ENCODE measurements at places on chromosomes 1 and 21. TPM values are rescaled to one million over a fixed set of nuclear protein-coding genes. Genes with fewer than 3 reads are reported as not detected.

DNA sequence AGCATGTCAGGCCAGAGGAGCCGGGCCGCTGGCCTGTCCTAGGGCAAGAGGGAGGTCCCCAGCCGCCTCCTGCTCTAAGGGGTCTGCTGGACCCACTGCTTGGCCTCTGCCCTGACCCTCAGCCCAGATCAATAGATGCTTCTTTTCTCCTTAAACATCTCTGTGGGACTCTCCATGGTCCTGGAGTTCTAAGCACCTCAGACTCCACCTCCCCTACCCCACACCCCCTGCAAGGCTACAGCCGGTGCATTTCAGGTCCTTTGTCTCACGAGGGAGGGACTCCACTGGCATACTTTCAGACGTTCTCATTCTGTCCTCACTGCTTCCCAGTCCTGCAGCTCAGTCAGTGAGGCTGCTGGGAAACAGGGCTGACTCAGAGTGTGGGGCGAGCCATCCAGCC lies 11.0 kb downstream of the CNTN2 start:
- DNase-seq = peak; percentile 8

DNA sequence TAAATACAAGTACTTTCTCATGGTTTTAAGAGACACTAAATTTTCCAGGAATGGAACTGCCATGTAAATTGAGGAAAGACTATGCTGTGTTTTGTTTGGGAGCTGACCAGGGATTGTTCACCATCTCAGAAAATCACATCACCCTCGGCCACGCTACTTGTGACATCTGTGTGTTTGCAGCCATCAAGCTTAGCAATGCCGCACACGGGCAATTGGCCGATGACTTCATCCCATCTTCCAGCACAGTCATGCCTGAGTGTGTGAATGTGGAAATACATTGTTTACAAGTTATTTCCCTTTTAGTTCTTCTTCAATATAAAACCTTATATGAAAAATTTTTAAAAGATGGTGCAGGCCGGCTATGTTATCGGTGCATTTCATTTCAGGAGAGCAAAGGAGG lies 121.6 kb downstream of the GLIS1 start:
- peak; percentile 17 for DNase-seq

Gene GRHL3
- total RNA-seq = 2.2 TPM

- no peak for DNase-seq
Observed at GRCh38 chr1:221171768-221172167, 292.5 kb downstream of the HLX start.

- no peak for DNase-seq
Observed at GRCh38 chr1:22536506-22536905, 26.8 kb upstream of the EPHA8 start.

Gene LYPLAL1
- 11.1 TPM for total RNA-seq

Gene PRR9
- 1.2 TPM for total RNA-seq

Gene CD84
- total RNA-seq = not detected

Data from foreskin keratinocyte (primary cell).